ENCODE measurements at places on chromosomes 11 and 22.

DNA sequence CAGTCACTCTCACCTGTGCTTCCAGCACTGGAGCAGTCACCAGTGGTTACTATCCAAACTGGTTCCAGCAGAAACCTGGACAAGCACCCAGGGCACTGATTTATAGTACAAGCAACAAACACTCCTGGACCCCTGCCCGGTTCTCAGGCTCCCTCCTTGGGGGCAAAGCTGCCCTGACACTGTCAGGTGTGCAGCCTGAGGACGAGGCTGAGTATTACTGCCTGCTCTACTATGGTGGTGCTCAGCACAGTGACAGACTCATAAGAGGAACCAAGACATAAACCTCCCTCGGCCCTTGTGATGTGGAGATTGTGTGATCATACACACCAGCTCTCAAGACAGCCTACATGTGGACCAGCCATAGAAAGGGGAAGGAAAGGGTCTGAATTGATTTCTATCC, 113.3 kb downstream of the ZNF280B start:
- no peak for DNase-seq

- no peak for DNase-seq
Measured at GRCh38 chr22:50723991-50724390, 14.0 kb upstream of the ACR start.

GRCh38 chr11:60059521-60060240, 3.2 kb downstream of the MS4A3 start:
- DNase-seq: no peak

GRCh38 chr22:45934659-45935341, 42.2 kb downstream of the WNT7B start:
- no peak for DNase-seq

Data from cortex of kidney (tissue), 1 donor.